ENCODE measurements at places on chromosomes 6 and 20.
A peak's percentile ranks its signal among the peaks of the same experiment; 100 is the strongest.

GRCh38 chr6:69973763-69974162, 107.4 kb downstream of the COL19A1 start:
- DNase-seq: no peak

DNA sequence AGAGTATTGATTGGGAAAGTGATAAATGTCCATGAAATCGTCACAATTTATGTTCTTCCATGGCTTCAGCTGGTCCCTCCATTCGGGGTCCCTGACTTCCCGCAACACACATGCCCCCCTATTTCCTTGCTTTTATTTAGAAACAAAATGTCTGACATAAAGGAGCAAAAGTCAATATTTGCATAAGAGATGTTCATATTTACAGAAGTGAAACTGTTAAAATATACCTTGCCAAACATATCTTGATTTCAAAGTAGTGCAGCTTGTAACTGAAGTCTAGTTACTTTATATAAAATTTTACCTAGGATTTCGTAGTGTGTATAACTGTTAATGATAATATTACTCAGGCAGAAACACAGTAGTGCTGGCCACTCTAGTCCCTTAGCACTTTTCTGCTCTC, 548.9 kb upstream of the ADGRB3 start:
- no peak for DNase-seq

GRCh38 chr6:100593522-100593921, 128.8 kb upstream of the SIM1 start:
- no peak for DNase-seq

DNA sequence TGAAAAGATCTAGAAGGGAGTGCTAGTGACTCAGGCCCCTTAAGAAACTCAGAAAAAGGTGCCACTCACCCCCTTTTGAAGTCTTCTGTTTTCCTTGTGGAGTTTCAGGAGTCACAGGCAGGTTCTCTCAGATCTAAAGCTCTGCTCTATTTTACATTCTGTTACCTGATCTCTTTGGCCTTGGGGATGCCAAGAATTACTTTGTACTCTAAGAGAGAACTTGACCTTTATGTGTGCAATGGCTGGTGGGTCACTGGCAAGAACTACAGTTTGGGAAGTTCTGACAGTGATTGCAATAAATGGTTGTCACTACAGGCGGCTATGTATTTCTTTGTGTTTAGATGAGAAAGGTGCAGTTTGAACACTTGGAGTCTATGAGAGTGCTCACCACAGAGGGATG, 24.2 kb upstream of the ENPP4 start:
- DNase-seq: no peak

- DNase-seq: no peak
Observed at GRCh38 chr6:123780021-123780420, 23.6 kb upstream of the NKAIN2 start.

DNA sequence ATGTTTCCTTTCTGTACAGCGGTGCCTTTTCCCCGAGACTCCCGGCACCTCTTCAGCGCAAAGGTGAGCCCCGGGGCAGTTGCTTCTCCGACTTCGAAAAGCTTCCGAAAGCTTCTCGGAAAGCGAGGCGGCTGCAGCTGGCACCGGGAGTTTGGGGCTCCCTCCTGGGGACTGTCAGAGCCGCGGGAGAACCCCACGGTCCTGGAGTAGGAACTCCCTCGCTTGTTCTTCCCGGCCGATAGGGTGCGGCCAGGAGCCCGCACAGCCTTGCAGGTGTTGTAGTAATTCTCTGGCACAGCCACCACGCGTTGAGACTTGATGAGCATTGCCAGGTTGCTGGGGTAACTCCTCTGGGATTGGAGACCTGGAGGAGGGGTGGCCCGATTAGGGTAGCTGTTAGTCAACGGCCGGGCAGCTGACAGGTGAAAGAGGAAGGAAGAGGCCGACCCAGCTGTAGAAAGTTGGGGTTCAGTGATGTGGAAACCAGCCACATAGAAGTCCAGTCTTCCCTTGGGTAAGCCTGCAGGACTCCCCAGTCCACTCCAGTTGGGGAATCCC, 721 bp downstream of the KDM1B start:
- DNase-seq: peak; percentile 43

DNA sequence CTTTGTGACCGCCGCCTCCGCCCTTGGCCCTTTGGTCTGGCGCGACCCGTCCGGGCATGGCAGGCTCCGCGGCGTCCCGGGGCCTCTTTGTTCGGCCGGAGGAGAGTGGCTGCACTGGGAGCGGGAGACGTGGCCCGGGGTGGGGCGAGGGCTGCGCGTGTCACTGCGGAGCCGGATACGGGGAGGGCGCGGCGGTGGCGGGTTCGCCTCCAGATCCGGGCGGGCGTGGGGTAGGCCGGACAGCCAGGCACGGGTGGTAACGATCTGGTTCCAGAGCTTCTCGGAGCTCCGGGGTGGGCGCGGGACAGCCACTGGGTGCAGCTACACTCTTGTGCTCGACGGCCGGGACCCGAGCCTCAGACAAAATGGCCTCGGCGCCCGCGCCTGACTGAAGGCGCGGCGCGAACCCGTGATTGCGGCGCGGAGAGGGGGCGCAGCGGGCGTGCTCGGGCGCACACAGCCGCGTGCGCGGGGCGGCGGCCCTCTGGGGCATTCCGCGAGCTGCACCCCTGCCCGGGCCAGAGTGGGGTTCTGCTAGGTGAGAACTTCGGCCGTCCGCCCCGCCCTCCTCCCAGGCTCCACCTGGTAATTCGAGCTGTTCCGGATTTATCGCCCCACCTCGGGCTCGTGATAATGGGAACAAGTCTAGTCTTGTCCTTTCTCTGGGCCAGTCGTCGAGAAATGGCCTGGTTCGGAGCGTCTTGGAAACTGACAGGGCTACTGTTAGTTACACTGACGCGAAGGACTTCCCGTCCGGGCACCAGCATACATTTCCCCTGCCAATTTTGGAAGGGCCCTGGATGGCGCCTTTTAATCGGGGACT, 1.0 kb downstream of the LOC128125822 start:
- DNase-seq: peak; percentile 39

DNA sequence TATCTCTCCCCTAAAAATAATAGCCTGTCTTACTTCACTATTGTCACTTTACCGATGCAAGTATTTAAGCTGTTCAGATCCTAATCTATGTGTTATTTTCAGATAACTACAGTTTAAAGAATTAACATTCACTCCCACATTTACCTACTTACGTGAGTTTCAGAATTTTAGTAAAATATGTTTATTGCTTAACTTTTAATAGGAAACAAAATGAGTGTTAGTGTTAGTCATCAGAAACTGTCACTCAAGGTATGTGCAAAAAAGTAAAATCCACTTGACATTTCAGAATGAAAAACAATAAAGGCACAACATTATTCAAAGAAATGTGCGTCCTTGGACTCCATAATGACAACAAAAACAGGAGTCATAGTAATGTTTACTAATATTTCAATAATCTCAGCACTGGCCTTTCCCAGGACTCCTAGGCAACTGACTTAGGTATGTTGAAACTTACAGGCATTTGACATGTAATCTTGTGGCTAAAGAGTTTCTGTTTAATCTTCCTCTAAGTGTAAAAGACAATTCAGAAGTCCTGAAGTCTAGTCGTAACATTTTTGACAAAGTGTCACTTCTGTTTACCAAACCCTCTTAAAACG, 4.5 kb downstream of the ATXN1 start:
- DNase-seq: no peak

GRCh38 chr6:28738396-28738765, 185.4 kb downstream of the TRIM27 start:
- no peak for DNase-seq

Measured in GM12891 (cell line).